Eye (tissue), 1 donor: ENCODE measurements at places on chromosomes 1 and 21.

GRCh38 chr1:223478606-223479005 lies 85.4 kb downstream of the CCDC185 start:
- DNase-seq = no peak

- DNase-seq = no peak
Observed at GRCh38 chr1:96487394-96487793, 234.2 kb upstream of the PTBP2 start.

DNA sequence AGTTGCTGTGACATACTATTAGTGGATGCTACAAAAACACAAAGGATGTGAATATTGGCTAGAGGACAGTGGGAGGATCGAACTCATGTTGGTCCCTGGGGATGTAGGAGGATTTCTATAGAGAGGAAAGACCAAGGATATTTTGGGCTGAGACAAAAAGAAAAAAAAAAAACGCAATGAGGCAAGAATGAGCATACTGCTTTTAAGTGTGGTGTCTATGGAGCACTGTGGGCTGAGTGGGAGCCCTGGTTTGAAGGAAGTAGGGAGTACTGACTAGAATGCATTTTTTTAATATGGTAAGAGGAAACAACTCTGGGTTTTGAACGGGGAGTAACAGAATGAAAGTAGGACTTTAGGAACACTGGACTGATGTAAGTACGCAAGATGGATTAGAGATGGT lies 450.7 kb downstream of the NEGR1 start:
- no peak for DNase-seq

DNA sequence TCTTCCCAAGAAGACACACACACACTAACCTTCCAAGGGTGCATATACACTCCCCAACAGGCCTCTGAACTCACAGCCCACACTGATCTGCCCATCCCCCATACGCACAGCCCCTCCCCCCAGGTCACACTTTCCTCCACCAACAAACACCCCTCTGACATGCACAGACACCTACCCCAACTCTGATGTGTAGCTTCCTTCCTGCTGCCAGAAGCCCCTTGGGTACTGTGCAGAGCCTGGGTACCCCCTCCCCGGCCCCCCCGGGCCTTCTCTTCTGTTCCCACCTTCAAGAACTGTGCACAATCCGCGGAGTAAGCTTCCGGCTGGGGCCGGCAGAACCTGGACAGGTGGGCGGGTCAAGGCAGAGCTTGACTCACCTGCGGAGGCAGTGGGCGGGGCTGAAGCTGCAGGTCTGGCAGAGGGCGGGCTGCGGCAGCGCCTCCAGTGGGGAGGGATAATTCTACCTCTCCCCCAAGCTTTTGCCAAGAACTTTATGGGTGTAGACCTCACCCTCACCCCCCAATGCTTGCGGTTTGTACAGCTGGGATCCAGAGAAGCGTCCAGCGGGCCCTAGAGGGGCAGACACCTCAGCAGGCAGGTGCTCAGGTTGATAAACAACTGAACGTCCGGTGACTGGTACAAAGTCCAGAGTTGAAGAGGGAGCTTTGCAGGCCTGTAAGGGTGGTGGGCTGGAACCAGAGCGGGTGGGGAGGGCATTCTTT lies at the start of gene C1orf210:
C1orf210 (minus strand) TSS at position 313 of the 722 bp plus-strand sequence. CDS start 2,311 bp downstream, outside the sequence.
- DNase-seq = no peak

- peak; percentile 2 for DNase-seq
Observed at GRCh38 chr21:23162198-23162946, 2164.2 kb downstream of the NCAM2 start.

- DNase-seq = peak; percentile 58
Observed at GRCh38 chr1:59146651-59147358, 150.1 kb upstream of the FGGY start.

- peak; percentile 88 for DNase-seq
Observed at GRCh38 chr1:204128964-204129896, 22.6 kb downstream of the ETNK2 start.
